Activated gamma-delta T cell treated with anti-CD3 and anti-CD28 coated beads, Interleukin-2, amount 50 U/mL, for 16 hours (primary cell): ENCODE measurements at places on chromosomes 11 and 22.

GRCh38 chr11:13160806-13161205 is 116.8 kb upstream of the BMAL1 start:
- no peak for DNase-seq

- DNase-seq: no peak
Measured at GRCh38 chr11:126165311-126165720, 46.1 kb downstream of the RPUSD4 start.

DNA sequence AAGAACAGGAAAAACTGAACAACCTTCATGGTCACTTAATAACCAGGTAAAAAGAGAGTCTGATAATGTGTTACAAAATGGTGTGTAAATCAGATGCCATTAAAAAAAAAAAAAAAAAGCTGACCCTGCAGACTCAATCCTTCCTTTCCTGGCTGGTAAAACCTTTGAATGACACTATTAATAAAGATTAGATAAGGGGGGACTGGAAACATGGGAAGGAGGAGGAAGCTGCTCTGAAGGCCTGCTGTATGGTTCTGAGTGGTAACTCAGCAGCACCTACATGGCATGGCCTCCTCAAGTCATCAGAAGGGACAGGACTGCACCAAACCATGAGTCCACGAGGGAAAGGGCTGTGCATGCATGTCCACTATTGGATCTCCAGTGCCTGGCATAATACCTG is 18.0 kb upstream of the SWAP70 start:
- no peak for DNase-seq

GRCh38 chr11:316891-317301 is 3.1 kb downstream of the IFITM1 start:
- DNase-seq: no peak

GRCh38 chr22:35742342-35743100 is 24.8 kb downstream of the APOL5 start:
- DNase-seq: no peak

DNA sequence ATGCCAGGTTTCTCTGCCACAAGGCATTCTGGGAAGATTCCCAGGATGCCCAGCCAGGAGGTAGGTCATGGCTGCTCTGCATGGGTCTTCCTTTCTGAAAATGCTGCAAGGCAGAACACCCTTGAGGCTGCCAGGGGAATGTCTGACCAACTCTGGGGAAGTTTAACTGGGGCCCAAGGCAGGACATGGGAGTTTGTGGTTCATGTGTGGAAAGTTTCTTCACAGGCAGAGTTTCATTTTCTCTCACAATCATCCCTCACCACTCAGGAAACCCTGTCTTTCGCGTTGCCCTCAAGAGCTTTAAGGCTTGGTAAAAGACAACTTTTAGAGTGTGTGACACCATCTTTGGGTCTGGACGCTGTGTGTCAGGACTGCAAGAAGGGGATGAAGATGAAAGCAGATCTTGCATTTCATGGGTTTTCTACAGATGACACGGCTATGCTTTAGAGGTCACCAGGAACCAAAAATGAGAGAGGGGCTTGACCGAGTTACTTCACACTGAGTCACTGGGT is 133.5 kb downstream of the CD44 start:
- DNase-seq: peak; percentile 25

DNA sequence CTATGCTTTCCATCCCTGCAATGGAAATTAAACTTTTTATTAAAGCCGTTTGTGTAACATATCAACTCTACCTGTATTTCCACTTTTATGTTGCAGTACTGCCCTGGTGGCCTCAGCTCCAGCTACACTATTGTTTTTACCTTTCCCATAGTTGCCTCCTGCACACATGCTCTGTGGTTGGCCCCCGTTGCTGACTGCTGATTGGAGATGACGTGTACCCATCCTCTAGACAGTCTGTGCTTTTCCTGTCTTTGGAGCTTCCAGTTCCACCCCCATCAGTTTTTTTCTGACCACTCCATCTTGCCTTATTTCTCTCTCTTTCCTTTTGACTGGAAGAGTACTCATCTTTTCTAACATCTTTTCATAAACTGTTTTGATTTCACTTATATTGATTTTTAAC is 123.8 kb downstream of the TEAD1 start:
- no peak for DNase-seq

DNA sequence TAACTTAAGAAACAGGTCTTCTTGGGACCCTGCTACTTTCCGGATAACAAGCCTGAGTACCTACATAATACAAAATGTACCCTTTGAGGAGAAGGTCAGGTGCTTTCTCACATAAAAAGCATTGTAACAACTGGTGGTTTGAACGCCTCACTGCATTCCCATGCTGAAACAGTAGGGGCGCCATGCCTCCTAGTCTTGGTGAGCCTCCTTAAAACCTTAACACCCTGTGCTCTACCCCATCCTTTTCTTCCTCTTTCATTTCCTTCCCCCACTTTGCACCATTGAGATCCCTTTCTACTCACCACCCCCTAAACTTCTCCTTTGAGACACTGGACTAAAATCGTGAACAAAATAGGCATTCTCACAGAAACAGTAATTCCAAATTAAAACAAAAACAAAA is 729.3 kb downstream of the NTM start:
- no peak for DNase-seq

DNA sequence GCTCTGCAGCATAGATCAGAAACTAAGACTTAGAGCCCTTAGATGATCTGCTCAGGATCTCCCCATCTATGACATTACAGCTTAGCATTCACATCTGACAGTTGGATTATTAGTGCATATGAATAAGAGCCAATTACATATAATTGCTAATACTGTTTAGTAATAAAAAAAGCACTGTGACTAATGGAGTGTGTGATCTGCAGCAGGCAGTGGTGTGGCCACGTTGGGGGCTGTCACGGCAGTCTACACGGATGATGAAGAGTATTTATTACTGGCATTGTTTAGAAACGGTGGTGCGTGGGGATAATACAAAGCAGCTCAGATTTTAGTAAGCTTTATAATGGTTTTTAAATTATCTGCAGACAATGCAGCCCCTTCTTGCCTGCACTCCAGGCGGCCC is 93.5 kb upstream of the TIMP3 start:
- DNase-seq: no peak

DNA sequence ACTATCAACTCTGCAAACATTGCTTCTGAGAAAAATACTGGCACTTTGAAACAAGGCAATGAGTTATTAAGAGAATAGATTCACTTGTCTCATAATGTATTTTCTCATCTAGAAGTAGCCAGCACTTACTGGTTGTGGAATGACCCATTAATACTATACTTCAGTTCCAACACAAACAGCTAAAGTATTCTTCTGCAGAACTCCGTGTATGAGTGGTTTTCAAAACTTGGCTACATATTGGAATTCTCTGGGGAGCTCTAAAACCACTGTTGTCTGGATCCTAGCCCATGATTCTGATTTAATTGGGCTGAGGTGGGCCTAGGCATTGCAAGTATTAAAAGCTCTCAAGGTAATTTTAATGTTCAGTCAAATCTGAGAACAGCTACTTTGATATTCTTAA is 1416.4 kb upstream of the RAG2 start:
- no peak for DNase-seq

DNA sequence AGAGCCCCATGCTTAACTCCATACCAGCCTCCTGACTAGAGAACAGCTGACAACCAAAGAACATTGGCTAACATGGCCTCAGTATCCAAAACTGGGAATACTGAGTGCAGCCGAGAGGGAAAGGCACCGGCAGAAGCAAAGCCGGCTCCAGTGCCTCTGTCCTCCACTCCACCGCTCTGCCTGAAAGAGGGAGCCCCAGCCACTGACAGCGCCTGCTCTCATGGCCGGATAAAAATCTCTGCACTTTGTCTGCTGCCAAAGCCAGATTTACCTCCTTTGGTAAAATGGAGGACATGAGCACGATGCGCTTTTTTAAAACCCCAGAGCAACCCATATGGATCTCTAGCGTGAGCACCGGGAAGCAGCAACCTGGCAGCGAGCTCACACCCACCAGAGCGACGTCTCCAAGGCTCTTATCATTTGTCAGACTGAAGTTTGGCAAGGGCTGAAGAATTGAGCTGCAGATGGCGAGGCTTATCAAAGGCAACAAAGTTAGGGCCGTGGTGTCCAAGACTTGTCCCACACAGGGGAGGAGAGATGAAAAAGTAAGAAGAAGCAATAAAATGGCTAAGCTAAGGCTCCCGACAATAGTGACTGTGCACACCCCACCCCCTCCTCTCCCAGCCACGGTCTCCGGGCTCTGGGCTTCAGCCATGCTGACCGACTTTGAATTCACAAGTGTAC is 71.4 kb downstream of the EFCAB6 start:
- no peak for DNase-seq

- no peak for DNase-seq
Measured at GRCh38 chr11:15204711-15205110, 90.0 kb downstream of the INSC start.

- DNase-seq: no peak
Measured at GRCh38 chr11:119531623-119532022, 108.7 kb upstream of the THY1 start.

- DNase-seq: no peak
Measured at GRCh38 chr11:38990841-38991240, 2392.8 kb upstream of the RAG2 start.

- DNase-seq: no peak
Measured at GRCh38 chr11:112928136-112928535, 33.1 kb upstream of the NCAM1 start.

GRCh38 chr11:56705784-56706396 is 7.0 kb downstream of the OR9G1 start:
- no peak for DNase-seq

GRCh38 chr11:58567889-58568512 is 7.7 kb downstream of the LPXN start:
- DNase-seq: peak; percentile 67

- DNase-seq: no peak
Measured at GRCh38 chr11:63622323-63622722, 8.1 kb upstream of the PLAAT3 start.

GRCh38 chr11:61996933-61997332 is 29.5 kb upstream of the FTH1 start:
- DNase-seq: no peak

DNA sequence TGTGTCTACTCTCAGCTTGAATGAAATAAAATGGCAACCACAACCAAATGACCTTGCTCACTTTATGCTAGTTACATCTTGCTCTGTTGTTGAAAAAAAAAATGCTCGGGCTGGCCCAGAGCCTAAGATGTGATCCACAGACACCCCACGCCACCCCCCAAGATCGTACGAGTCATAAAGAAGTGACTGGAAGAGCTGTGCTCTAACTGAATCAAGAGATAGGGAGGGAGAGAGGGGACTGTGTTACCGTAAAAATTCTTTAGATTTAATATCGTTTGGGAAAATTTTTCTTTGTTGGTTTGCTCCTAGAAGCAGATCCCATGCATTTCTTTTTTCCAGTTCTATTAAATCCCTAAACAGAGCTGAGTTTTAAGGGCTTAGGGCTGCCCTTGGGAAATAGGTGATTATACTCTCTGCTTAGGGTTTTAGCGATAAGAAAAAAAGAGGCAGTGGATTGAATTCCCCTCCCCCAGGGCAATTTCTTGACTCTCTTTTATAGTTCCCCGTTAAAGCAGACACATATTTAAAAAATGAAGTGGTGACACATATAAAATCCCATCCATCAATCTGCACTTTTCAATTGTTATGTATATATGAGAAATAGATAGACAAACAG is 14.5 kb downstream of the MAML2 start:
- DNase-seq: no peak

DNA sequence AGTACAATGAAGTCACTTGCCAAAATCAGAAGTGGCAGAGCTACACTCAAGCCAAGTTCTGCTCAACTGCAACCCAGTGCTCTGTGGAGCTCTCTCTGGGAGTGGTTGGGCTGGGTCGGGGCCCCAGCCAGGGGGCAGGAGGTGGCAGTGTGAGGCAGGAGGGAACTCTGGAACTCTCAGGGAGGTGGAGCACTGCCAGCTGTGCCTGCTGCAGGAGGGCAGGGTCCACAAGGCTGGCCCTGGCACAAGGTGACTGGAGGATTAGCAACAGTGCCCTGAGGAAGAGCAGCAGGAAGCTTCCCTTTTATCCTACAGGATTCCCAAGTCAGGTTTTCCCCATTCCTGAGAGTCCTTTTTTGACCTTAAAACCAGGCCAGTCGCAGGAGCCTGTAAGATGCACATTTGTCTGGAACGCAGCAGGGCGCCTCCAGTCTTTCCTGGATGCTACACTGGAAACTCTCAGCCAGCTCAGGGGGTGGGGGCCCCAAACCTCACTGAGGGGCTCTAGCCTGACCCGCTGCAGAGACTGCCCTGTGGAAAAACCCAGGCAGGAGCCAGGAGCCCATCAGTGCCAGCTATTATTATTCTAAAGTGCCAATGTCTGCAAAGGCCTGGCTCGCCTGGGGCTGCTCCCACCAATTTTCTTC is 31.8 kb downstream of the DKK3 start:
- no peak for DNase-seq

DNA sequence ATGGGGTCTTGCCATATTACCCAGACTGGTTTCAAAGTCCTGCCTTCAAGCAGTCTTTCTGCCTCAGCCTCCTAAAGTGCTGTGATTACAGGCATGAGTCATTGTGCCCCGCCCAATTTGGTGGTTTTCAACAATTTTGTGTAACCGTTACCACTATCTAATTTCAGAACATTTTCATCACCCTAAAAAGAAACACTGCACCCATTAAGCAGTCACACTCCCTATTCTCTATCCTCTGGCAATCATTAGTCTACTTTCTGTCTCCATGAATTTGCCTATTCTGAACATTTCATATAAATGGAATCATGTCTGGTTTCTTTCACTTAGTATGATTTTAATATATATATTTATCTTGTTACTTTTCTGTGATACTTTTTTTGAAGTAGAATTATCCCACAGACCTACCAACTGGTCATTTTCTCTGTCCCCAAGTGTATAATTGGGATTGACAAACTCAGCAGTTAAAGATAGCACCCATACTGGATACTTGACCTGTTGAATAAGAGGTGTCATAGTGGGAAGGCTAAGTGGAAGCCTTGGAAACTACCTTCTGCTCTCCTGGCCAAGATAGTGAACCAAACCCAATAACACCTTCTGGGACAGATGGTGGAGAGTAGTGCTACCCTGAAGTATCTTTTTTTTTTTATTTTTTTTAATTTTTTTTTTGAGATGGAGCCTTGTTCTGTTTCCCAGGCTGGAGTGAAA is 64.8 kb downstream of the STIM1 start:
- DNase-seq: peak; percentile 47

- no peak for DNase-seq
Measured at GRCh38 chr22:43591380-43591779, 179.6 kb downstream of the MPPED1 start.

DNA sequence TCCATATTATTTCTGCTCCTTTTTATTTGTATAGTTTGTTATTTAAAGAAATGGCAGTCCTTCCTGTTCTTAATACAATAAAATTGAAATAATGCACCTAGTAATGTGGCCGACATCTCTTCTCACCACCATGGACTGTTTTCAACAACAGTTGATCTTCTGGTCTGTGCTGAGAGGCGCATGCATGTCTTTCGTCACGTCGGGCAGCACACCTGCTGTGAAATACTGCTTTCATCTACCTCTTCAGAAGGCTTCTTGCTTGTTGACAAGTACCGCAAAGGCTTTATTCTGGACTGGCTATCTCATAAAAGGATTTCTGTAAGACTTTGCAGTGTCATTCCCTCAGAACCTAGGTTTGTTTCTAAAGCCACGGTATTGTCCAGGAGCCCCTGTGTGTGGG is 13.9 kb upstream of the MYO18B start:
- DNase-seq: no peak
